ENCODE measurements at places on chromosomes 5 and 9.

GRCh38 chr9:107358986-107359385, 75.9 kb downstream of the RAD23B start:
- DNase-seq = peak; percentile 75

DNA sequence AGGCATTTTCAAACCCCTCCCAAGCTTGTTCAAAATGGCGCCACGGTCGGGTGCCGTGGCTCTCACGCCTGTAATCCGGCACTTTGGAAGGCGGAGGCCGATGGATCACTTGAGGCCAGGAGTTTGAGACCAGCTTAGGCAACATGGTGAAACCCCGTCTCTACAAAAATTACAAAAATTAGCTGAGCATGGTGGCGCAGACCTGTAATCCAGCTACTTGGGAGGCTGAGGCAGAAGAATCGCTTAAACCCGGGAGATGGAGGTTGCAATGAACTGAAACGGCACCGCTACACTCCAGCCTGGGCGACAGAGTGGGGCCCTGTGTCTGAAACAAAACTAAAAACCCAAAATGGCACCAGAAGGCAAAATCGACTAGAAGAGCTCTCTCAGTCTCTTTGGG, 142.0 kb downstream of the MTX3 start:
- no peak for DNase-seq

DNA sequence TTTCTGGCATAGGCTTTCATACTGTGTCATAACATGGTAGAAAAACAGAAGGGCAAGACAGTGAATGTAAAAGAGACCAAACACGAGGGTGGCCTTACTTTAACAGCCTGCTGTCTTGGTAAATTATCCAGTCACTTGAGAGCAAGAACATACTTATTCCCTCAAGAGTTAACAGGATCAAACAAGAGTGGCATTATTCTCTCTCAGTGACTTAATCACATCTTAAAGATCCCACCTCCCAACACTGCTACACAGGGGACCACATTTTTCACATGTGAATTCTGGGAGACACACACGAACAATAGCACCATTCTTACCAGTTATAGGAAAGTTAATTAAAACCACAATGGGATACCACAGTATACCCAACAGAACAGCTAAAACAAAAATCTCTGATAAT, 898.0 kb upstream of the C9orf72 start:
- no peak for DNase-seq

DNA sequence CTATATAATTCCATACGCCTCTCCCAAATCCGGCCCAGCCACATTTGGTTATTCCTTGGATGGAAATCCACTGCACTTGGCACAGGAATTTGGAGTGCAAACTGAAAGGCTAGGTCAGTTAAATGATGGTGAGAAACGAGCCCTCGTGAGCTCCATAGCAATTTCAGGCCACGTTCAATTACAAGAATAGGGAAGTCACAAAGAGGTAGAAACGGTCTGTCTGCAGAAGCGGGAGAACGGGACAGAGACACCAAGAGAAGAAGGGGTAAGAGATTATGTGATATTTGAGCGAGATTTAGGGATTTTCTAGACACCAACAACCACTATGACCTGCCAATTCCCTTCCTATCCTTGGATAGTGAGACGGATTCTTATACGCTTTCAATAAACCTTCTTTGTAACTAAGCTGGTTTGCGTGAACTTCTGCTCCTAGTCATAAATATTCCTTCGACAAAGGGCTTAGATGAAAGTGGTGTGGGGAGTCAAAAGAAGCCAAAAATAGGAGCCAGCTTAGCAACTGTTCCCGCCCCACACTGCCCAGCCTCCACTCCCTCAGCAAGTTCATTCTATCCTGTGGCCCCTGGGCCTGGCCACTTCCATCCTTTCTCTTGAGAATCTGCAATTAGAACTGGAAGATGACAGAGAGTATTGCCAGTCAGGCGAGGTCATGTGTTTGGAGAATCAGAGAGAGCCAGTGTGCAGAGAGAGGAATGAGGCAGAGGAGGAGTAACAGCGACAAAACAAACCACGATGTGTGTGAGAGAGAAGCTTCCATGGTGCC, 118.4 kb downstream of the ZNF608 start:
- DNase-seq = no peak

- no peak for DNase-seq
Observed at GRCh38 chr9:75123696-75124095, 35.4 kb downstream of the OSTF1 start.

DNA sequence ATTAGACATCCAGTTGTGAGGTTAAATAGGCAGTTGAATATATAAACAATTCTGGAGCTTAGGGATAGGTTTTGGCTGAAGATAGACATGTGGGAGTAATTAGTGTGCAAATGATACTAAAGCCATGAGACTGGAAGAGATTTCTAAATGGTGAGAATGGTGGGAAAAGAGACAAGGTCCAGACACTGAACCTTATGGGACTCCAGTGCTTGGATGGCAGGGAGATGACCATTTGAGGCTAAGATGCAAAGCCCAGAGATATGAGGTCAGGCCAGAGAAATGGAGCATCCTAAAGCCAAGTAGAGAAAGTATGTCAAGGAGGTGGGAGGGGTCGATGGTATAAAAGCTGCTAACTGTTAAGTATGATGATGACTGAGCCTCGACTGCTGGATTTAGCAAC, 115.6 kb downstream of the SEMA5A start:
- DNase-seq = no peak

DNA sequence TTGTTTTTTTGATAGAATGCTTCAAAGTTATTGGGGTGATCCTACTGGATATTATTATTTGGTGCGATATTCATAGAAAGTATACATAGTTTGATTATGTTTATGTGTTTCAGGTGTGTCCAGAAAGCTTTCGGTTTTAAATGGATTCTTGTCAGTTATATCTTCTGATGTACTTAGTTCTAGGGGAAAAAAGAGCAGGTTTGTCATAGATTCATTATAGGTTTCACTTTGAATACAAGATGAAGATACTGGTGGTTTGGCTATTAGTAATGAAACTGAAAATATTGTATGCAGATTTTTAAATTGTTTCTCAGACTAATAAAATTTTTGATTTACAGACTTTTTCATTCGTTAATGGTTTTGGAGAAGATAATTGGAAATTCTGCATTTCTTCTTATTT, 98.9 kb downstream of the MAN2A1 start:
- no peak for DNase-seq

GRCh38 chr9:70668751-70669150, 254.3 kb upstream of the KLF9 start:
- no peak for DNase-seq

DNA sequence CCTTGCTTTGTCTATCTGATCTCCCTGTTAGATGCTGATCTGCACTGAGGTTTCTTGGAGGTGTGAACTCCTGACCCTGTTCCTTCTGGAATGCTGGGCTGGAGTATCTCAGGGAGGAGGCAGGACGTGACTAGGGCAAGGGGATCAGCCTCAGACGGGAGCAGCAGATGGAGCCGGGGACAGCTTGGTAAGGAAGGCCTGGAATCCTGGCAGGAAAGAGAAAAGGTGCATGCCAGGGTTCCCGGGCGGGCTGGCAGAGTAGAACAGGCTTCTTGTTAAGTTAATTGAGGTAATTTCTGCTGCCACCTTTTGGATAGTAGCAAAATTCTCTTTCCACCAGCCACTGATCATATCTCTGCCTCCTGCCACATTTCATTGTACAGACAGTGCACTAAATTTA, 180.9 kb downstream of the ZNF462 start:
- no peak for DNase-seq

DNA sequence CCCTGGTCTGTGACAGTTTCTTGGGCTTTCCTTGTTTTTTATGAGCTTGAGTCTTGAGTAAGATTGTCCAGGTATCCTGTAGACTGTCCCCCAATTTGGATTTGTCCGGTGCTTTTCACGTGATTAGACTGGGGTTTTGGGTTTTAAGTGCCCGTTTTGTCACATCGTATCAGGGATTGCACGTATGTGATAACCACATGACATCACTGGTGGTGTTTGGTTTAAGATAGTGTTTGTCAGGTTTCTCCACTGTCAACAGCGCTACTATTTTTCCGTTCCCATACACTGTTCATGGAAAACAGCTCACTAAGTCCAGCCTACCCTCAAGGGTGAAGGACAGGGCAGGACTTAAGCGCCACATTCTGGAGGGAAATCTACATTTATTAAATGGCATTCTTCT, 39.7 kb downstream of the LMNB1 start:
- DNase-seq = no peak

DNA sequence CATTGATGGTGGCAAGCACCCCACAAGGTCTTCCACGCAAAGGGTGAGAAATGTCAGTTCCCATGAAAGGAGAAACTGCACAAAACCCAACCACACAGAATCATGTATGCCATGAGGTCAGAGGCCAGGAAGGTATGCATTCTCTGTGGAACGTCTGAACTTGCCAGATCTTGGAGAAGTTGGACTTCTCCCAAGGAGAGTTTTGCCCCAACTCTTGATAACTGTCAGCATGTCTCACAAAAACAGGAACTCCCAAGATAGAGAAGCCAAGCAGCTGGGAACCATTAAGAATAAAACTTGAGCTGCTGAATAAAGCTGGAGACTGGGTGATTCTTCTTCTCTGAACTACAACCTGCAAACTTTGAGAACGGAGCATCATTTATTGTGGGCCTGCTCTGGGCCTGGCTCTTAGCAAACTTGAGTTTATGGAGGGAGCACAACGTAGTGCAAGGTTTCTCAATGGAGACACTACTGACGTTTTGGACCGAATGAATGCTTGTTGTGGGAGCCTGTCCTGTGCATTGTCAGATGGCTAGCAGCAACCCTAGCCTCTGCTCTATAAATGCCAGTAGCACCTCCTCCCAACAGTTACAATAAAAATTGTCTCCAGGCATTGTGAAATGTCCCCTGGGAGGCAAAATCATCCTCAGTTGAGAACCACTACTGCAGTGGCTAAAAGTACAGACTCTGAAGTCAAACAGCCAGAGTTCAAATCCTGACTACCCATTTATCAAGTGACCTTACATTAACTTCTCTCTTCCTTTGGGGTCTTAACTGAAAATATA, 193.5 kb downstream of the ACTL7B start:
- no peak for DNase-seq

GRCh38 chr5:137336565-137337120, 162.5 kb downstream of the SPOCK1 start:
- no peak for DNase-seq

DNA sequence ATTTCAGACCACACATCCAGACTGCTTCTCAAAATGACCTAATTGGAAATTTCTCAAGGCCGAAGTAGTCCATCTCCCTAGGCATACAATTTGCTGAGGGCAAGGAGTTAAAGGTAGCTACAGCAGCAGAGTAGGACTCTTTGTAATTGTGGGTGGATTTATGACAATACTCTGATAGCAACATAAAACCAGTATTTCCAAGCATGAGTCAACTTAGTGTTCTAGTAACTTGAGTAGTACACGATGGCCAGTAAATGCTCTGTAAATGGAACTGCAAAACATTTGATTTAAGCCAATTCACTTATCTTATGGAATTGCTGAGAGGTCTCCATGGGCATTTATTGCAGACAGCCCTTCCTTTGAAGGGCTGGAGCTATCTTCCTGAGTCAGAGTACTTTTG, 352.2 kb downstream of the PLK2 start:
- no peak for DNase-seq

DNA sequence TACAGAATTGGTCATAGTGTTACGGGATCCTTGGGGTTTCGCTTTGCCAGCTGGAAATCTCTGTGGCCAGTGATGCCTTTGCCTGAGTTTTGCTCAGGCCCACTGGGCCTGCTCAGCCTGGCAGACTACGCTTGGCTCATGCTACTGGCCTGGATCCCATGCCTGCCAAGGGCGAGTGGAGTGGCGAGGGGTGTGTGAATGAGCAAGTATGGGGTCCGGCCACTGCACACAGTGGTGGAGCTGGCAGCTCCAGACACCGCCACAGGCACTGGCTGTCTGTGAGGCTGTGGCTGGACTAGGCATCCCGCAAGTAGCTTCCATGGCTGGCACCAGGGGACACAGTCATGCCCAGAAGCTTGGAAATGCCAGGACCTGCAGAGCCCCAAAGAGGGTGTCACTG, 240.3 kb downstream of the ARRDC3 start:
- DNase-seq = no peak

DNA sequence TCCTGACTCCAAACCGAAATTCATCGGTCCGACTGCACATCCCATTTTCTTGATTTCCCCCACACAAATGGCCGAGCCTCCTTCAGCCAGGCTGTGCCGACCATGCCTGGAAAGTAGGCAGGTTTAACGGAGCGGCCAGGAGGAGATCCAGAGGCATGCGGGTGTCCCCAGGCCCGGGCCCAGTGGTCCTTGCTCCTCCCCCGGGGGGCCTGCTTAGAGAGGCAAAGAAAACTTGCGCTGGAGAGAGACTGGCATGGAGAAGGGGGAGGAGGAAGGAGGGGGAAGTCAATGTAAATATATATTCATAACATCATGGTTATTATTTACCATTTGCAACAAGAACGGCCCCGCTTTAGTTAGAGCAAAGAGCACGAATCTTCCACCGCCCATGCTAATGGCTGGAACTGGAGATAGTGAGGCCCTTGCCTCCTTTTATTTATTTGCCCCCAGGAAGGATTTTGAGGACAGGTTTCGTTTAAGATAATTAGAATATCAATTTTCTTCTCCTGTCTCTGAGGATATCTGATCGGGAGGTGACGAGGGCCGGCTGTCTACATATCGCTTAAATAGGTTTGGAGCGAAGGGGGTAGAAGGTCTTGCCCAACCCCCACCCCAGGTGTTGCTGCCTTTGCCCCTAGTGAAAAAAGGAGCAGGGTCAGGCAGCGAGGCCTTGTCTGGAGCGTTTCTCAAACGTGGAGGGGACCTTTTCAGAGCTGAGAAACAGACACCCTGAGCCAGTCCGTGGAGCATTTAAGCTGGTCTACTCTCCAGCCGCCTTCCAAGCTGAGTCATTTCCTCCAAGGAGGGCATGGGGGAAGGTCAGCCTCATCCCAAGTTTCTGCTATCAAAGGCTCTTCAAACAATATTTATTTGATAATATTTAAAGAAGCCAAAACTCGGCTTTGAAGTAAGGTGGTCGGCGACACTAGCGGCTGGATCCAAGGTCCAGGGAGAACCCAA, 2.5 kb downstream of the BARHL1 start:
- DNase-seq = no peak

DNA sequence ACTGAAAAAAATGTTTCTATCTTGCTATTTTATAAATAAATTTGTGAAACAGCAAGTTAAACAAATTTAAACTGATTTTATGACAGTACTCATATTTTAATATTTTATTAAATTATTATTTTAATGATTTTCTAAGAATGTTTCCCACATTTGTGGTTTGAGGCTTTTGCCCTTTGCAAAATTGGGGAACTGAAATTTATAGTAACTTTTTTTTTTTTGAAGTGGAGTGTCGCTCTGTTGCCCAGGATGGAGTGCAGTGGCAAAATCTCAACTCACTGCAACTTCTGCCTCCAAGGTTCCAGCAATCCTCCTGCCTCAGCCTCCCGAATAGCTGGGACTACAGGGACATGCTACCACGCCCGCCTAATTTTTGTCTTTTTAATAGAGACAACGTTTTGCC, 7.2 kb upstream of the ADGRV1 start:
- no peak for DNase-seq

DNA sequence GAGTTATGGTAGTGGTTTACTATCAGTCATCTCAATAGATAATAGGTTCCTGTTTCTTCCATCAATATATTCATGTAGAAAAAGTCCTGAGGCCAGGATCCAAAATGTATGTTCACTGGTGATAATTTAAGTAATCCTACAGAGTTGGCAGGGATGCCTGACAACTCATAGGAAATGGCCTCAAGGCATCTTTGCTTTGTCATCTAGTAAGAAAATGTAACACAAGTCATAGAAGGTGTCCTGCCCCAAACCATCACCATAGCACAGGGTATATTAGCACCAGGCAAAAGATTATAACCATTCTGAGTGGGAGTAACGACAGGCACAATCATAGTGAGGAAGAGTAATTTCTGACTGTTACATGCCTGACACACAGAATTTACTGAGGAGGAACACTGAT, 257.0 kb downstream of the TMEM167A start:
- DNase-seq = no peak

- DNase-seq = no peak
Observed at GRCh38 chr5:179530069-179530998, 20.0 kb upstream of the RUFY1 start.

All from NCI-H1436 treated with DMSO at 0.1 percent for 48 hours (cell line).